ENCODE measurements at places on chromosomes 4 and X.

GRCh38 chrX:69162361-69162865 lies 2.8 kb downstream of the PJA1 start:
- no peak for DNase-seq

GRCh38 chr4:184831153-184831552 lies 5.4 kb upstream of the ACSL1 start:
- no peak for DNase-seq

- no peak for DNase-seq
Observed at GRCh38 chrX:137930533-137930932, 364.6 kb downstream of the ZIC3 start.

DNA sequence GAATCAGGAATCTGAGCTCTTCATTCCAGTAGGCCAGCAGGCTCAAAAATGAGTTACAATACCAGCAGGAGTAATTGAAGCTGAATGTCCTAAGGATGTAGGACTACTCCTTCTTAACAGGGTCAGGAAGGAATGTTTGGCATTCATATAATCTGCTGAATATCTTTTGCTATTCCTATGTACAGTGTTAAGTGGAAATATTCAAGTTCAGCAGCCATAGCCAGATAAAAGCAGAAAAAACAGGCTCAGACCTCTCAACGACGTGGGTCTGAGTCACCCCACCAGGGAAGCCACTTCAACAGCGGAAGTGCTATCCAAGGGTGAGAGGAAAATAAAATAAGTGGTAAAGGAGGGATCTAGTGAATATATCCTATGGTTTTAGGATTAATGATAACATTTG lies 577.0 kb downstream of the SPOCK3 start:
- DNase-seq = no peak

- peak; percentile 89 for DNase-seq
Observed at GRCh38 chrX:39859991-39860861, 237.5 kb downstream of the BCOR start.

GRCh38 chr4:108287834-108288413 lies 119.2 kb upstream of the LEF1 start:
- no peak for DNase-seq

DNA sequence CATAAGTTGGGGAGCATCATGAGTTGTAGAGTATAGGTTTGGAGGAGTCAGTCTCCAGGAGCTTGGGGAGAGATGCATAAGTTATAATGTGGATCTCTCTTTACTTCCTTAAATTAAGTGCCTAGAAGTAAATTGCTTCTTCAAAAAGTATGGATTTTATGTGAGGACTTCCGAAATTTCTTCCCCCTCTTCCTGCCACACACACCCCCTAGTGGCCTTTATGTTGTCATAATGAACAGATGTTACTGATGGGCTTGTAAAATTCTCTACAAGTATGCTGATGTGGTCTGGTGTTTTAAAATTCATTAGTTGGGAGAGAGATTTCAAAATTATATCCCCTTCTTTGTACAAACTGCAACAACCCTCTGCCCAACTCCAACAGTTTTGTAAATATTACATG lies 2.3 kb upstream of the METTL14 start:
- no peak for DNase-seq

GRCh38 chr4:26525136-26525770 lies 35.0 kb upstream of the CCKAR start:
- no peak for DNase-seq

GRCh38 chrX:55033429-55033828 lies 2.7 kb upstream of the ALAS2 start:
- no peak for DNase-seq

GRCh38 chr4:20253283-20253734 lies 1.6 kb downstream of the SLIT2 start:
- no peak for DNase-seq

DNA sequence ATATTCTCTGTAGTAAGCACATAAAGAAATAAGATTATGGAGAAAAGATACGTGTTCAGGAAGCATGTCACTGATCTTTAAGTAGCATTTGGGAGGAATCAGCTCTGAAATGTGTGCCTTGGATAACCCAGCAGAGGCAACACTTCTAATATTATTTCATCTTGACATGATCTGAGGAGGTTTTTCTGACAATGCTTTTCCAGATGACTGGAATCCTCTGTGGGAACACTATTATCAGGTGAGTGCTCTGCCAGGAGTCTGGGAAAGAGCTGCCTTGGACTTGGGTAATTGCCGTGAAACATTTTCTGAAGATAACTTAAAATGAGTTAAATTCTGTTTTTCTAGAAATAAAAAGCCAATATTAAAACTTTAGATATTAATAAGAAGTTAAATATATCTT lies 78.2 kb upstream of the QRFPR start:
- no peak for DNase-seq

- no peak for DNase-seq
Observed at GRCh38 chrX:110536816-110537215, 178.2 kb downstream of the RTL9 start.

DNA sequence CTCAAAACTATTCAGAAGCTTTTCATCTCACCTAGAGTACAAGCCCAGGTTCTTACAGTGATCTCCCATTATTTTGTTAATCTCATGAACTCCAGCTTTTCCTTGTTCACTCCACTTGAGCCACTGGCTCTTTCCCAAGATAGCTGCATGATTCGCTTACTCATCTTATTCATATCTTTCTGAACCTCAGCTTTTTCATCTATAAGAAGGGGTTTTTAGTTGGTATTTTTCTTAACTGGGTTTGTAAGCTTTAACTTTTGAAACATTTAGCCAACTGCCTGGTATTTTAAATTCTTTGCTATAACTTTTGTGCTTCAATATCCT lies 24.0 kb downstream of the GIMD1 start:
- DNase-seq = no peak

GRCh38 chr4:98204236-98204553 lies 57.0 kb upstream of the RAP1GDS1 start:
- DNase-seq = no peak

DNA sequence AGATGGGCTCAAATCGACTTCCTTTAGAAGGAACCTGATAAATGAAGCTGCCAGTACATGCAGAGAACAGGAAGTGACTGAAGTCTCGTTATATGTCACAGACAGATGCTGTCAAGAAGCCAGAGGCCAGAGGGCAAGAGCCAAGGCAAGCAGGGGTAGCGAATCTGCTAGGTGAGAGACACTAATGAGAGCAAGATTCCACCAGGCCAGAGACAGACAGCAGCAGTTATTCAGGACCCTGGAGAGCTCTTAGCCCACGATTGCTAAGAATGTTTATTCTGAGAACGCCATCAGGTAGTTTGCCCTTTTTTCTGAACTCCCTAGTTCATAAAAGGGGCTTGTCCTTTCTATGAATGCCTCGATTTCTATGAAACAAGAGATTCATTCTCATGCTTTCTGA lies 73.7 kb downstream of the BEND2 start:
- no peak for DNase-seq

- DNase-seq = no peak
Observed at GRCh38 chr4:159209249-159209648, 106.4 kb downstream of the RAPGEF2 start.
